Kasumi-1 (cell line): ENCODE measurements at places on chromosomes 12 and 14.

DNA sequence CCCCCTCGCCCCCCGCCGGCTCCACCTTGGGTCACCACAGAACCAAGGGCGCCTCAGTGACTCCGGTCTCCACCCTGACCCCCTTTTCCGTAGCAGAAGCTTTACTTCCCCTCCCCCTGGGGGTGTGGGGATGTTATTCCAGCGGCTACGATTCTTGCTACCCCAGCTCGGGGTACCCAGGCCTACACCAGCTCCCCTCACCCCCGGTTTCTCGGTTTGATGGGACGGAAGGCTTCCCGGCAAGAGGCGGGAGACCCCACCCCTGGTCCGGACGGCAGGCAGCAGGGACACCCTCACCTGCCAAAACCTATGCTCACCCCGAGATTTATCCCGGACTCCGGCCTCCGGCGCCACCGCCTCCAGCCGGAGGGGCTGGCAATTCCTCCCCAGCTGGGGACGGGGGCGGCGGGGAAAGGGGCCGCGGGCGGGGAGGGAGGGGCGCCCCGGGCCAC, 619 bp downstream of the RAB15 start:
- no peak for DNase-seq

DNA sequence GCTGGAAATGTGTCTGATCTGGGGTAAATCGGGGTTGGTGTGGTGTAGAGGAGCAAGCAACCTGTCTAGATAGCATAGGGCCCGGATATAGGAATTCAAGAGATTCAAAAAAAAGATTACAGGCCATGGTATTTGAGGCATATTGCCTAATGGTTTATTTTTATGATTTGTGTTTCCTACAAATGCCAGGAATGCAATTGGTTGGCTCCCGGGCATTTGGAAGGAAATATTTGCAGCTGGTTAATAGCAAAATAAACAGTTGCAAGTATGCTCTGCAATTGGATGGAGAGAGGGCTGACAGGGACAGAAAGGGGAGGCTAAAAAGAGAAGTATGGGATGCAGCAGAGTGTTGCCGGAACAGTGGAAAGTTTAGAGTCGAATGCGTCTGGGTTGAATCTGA, 315.6 kb upstream of the ATP2B1 start:
- DNase-seq: no peak

DNA sequence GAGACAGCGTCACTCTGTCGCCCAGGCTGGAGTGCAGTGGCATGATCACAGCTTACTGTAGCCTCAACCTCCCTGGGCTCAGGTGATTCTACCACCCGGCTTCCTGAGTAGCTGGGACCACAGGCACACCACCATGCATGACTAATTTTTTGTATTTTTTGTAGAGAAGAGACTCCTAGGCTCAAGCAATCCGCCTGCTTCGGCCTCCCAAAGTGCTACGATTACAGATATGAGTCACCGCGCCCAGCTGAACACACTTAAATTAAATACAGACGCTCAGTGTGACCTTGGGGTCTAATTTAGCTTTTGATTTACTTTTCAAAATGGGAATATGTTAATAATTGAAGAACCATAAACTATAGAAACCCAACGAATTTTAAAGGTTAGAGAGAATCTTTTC, 77.2 kb downstream of the C2CD5 start:
- no peak for DNase-seq

DNA sequence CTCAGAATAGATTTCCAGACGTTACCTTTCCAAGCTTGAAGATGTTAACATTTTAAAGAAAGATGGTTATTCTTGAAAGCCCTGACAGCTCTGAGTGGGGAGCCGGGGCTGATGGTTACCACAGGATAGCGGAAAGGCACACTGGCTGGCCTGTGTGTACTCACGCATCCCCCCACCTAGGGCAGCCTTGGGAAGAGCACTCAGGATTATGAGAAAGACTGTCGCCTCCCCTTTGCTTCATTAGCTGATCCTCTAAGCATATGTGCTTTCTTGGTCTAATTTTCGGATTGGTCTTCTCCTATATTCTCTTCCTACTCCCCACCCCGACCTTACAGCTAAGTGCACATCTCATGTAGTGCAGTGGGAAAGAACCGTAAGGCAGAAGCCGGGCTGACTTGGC, 20.7 kb downstream of the NTF3 start:
- DNase-seq: no peak

DNA sequence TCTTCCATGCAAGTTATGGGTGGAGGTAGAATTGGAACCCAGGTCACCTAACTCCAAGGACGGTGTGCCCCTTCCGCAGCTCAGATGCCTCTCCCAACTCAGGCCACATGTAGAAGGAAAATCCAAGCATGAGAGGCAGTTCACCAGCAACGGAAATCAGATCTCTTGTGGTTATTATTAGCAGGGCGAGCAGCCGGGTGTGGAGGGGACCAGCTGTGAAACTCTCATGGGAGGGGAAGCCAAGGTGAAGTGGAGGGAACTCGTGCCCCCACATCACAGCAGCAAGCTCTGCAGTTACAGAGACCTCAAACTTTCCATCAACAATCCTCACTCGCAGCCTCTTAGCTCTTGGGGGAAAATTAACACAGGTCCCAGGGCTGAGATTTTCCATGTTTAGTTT, 79.7 kb downstream of the KSR2 start:
- DNase-seq: no peak

DNA sequence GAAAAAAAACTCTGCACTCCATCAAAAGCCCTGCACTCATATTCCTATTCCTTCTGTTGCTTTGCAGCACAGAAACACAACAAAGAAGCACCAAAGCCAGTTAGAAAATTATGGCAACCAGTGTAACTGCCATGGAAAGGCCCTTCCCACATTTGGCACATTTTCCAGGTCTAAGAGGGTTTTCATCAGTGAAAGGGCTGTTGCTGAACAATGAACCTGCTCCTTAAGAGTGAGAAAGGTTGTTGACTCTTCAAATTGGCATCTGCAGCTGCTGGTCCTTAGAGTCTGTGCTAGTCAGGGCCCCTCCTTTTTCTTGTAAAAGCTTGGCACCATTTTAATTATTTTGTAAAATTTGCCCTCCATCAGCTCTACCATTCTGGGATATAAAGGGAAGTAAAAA, 378.7 kb upstream of the KITLG start:
- no peak for DNase-seq

GRCh38 chr12:104137001-104137901, 759 bp downstream of the NFYB start:
- peak; percentile 40 for DNase-seq

- peak; percentile 74 for DNase-seq
Observed at GRCh38 chr14:75982266-75983018, 647 bp upstream of the TGFB3 start.

- DNase-seq: no peak
Observed at GRCh38 chr14:92400579-92401444, 77.8 kb downstream of the SLC24A4 start.

- peak; percentile 82 for DNase-seq
Observed at GRCh38 chr12:85575120-85576096, 260.8 kb downstream of the RASSF9 start.

- no peak for DNase-seq
Observed at GRCh38 chr12:24719293-24719721, 229.6 kb downstream of the BCAT1 start.

DNA sequence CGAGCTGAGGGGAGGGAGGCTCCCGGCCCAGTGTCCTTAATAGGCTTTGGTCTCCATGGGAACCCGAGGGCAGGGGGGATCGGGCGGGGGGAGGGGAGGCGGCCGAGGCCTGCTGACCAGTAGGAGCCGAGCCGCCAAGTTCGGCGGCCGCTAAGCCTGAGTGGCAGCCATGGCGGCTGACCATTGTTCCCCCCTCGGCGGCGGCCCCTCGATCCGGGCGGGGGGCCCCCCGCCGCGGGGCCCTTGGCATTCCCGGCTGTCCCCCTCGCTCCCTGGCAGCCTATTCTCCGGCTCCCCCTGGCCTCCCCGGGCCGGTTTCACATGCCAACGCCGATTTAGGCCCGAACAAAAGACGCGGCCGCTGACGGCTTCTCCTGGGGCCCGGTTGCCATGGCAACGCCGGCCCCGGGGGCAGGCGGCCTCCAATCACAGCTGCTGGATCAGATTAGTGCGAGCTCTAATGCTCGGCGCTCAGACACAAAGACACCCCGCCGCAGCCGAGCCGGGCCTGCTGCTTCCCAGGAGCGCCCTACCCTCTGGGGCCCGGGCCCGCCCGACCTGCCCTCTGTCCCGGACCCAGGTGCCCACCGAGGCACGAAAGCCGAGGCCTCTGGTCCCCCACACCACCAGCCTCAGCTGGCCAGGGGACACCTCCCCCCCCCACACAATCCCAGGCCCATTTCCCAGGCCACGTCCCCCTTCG, 7.3 kb downstream of the MSI1 start:
- DNase-seq: no peak

DNA sequence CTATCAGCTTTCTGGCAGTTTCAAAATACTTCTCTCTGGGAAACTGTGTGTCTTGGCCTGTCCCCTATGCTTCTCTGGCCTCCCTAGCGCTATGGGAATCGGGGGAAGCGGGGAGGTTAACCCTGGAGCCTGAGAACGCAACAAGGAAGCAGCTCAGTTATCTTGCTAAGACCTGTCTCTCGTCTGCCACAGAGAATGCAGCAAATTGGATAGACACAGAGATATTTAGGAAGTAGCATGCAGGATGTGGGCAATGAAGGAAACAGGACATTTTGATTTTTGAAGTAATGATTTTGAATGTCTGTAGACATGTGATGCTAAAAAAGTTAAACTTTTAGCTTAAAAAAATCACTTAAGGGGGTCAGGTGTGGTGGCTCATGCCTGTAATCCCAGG, 6.6 kb upstream of the CALCOCO1 start:
- DNase-seq: peak; percentile 42

DNA sequence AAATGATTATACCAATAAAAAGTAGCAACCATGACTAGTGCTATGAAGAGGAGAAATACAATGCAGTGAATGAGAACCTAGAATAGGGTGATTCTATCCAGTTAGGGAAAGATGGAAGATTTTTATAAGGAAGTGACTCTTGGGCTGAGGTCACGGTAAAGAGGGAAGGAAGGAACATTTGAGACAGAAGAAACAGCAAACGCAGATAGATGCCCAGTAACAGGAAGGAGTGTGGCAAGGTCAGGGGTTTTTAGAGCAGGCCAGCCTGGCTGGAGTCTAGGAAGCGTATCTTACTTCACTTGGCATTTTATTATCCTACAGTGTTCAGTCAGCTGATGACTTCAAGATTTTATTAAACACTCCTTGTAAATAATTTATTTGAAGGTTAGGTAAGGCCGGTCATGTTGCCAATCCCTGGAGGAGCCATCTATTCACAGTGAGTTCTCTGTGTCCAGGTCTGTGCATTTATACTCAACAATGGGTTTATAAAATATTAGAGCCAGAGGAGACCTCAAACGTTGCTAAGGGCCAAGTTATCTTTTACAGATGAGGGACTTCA, 170.6 kb downstream of the PRKCH start:
- DNase-seq: no peak

GRCh38 chr12:31929027-31929526, 30.1 kb upstream of the RESF1 start:
- DNase-seq: no peak

DNA sequence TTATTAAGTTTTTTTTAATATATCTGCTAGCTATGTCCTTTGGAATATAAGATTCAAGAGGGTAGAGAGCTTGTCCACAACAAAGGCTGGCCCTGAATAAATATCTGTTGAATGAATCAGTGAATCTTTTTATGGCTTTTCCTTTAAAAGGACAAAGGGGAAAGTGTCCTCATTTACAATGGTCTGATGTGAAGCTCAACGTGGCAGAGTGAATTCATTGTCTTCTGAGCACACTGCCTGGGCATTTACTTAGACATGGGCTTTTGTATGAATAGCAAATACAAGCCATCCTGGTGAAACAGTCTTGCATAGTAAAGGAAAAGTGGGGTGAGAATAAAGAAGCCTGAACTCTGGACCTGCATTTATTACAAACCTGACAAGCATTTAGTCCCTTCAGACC, 201.2 kb downstream of the NELL2 start:
- no peak for DNase-seq

GRCh38 chr14:100748944-100749343, 22.3 kb downstream of the DLK1 start:
- no peak for DNase-seq

DNA sequence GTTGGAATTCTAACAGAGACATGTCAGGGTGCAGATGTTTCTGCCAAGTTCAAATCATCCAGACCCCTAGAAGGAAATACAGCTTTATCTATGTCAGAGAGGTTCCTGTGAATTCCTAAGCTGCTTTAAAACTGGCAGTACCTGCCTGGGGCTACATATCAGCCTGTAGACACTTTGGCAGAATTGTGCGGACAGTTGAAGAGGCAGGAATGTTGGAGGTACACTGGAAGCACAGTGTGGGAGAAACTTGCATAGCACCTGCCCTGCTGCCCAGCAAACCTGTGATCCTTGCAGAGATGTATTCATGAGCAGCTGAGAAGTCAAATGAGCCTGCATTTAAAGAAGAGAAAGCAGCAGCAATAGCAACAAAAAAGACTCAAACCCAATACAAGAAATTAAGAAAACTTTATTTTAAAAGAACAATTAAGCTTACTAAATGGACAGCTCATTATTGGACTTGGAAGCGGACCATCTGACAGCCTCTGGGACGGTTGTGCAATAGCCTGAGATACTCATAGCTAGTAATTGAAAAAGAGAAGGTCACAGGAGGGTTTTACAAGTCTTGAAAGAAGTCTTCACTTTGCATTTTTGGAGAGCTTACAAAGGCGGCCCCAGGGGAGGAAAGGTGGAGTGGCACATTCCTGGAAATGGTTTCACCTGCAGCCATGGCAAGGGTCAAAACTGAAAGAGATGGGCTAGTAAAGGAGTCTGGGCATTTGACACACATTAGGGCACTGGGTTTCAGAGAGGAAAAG, 280.9 kb upstream of the FLRT2 start:
- DNase-seq: no peak

- DNase-seq: peak; percentile 89
Observed at GRCh38 chr14:76961631-76962302, 66.7 kb downstream of the IRF2BPL start.

- no peak for DNase-seq
Observed at GRCh38 chr14:99807413-99808153, 14.4 kb downstream of the EML1 start.

DNA sequence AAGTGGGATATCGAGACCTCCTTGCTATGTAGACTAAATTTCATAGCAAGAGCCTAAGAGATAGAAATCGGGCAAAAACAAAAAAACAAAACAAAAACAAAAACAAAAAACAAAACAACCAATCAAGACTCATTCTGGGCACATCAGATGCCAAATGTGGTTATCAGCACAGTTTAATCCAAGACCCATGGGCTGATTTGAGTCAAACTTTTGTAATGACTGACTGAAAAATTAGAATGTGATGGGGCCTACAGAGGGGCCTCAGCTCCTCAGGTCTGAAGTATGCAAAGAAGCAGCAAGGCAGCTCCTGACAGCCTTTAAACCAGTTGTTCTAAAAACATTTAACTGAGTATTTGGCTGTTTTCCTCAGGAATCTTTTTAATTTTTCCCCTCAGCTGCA, 49.3 kb downstream of the SLC4A8 start:
- DNase-seq: no peak
